ENCODE measurements at places on chromosomes 4 and X.

DNA sequence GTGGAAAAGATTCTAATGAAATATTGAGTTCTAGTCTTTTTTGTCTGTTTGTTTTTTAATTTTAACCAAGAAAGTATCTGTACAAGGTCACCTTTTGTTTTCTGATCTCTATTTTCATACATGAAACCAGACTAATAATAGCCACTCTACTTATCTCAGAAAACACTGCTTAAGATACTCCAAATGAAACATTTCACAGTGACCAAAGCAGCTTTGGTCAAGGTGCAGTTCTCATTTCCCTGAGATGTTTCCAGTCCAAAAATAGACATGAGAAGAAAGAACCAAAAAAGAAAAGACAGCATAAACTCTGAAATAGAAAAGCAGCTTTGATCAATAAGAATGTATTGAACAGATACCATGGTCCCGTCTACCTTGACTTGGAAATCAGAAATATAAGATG is 782.8 kb downstream of the RAB28 start:
- no peak for DNase-seq

DNA sequence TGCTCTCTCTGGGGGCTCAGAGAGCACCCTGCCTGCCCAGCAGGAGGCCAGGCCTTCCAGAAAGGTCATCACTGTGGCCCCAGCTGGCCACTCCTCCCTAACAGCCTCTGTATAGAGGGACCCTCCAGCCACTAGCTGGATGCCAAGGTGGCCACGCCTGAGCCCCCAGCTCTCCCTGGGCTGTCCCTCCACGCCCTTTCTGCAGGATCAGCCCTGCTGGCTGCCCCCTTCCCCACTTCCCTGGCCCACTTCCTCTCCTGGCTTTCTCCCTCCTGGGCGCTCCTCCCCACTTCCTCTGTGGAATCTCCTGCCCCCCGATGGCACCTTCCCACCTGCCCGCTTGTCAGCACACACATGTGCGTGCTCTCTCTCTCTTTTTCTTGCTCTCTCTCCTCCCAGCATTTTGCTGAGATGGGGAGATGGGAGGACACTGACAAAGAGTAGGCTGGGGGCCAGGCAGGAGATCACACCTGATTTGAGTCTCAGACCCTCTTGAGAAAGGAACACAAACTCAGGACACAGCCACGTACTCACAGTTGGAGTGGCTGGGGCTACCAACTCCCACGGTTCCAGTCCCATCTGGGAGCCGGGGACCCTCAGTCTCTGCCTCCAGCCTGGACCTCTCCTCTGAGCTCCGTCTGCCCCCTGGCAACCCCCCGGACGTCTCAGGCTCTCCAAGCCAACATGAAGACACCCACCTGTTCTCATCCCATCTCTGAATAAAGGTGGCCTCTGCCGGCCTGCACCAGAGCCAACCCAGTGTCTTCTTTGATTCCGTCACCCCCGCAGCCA is 62.1 kb upstream of the AFAP1 start:
- no peak for DNase-seq

- DNase-seq, result no peak
Observed at GRCh38 chr4:73139991-73140390, 70.5 kb upstream of the COX18 start.

GRCh38 chr4:15410750-15411149 is 17.1 kb upstream of the C1QTNF7 start:
- DNase-seq, result peak; percentile 50

- DNase-seq, result no peak
Observed at GRCh38 chr4:117010671-117011070, 74.7 kb downstream of the TRAM1L1 start.

DNA sequence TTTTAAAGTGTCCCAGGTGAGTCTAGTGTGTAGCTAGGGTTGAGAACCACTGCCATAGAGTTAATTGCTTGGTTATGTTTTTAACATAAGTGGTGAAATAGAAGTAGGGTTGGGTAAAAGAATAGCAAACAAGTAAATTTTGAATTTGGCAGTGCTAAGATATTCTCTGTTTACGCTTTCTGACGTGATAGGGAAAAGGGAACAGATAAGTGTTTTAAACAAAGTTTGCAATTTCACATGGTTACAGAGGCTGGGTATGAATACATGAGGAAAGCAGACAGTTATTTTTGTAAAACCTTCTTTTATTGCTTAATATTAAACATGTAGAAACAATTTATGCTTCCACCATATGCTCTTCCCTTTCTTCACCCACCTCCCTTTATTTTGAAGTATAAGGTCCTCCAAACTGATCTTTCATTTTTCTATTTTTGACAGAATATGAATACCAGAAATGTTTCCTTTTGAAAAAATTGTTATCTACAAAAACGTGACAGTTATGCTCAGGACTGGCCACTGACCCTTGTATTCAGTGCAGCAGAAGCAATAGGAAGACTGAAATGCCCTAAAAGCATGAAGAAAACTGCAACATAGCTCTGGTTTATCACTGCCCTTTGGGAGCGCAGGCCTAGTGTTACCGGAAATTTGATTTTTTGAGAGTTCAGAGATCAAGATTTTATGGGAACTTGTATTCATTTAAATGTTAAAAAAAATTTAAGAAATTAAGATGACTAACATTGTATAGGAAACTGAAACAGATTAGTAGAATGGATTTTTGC is 214.4 kb upstream of the ARSJ start:
- DNase-seq, result no peak

GRCh38 chr4:145681956-145682355 is 2.0 kb downstream of the C4orf51 start:
- no peak for DNase-seq

Measured in bone marrow (tissue), 2 donors.